ENCODE measurements at places on chromosomes 5 and 9.

DNA sequence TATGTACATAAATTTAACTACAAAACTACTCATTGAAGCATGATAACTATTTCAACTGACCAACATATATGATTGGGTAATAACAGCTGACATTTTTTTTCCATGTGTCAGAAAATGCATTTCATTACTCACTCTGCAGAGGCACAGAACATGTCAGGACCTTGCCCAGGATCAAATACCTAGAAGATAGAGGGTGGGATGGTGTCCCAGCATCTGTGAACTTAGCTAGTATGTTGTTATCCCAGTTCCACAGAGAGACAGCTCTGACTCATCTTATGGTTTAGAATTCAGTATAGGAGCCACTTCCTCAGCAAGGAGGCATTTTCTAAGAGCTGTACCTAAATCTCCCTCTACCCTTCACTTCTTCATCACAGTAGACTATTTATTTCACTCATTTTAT lies 1198.6 kb upstream of the ACO1 start:
- no peak for DNase-seq

DNA sequence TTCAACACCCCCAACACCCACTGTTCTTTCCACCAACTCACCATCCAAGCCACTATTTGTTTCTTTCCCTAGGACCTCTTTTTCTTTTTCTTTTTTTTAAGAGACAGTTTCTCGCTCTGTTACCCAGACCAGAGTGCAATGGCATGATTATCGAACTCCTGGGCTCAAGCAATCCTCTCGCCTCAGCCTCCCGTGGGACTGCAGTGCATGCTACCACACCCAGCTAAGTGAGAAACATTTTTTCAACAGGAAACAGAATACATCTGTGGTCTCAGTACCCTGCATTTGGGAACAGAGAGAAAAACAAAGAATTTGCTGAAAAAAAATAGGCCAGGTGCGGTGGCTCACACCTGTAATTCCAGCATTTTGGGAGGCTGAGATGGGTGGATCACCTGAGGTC lies 24.6 kb downstream of the B4GALT1 start:
- DNase-seq = no peak

GRCh38 chr9:28121366-28121765 lies 548.1 kb upstream of the C9orf72 start:
- no peak for DNase-seq

DNA sequence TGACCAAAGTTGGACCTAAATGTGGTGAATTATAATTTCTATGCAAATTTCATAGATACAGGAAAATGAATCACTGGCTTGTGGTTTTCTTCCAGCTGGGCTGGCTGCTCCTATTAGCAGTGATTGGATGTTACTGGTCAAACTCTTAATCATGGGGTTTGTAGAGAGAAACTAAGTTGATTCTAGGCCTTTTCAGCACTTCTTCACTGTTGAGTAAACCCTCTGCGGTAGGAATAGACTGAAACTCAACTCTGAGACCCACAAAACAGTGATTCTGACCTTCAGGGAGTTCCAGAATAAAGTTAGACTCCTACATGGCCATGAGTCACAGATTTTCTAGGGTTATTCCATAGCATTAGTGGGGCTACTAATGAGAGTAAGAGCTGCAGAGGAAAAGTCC lies 47.9 kb upstream of the FKTN start:
- DNase-seq = peak; percentile 63

GRCh38 chr9:122946461-122947005 lies 5.7 kb downstream of the RABGAP1 start:
- DNase-seq = no peak

- no peak for DNase-seq
Measured at GRCh38 chr9:90251316-90251715, 391.3 kb downstream of the DIRAS2 start.

DNA sequence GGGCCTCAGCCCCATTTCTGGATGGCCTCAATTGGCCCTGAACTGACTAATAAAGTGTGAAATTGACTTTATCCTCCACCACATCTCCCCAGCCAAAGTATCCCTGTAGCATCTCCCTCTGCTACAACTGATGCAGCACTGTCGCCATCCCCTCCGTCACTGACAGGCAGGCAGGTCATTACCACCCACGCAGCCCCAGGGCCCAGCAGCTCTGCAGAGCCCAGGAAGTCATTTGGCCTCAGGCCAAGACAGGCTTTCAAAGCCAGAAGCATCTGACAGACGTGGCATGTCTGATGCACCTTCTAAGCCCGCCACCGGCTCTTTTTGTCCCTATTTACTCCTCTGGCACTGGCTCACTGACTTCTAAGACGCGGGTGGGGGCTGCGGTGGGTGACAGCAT lies 65.3 kb downstream of the ARHGEF37 start:
- DNase-seq = no peak

DNA sequence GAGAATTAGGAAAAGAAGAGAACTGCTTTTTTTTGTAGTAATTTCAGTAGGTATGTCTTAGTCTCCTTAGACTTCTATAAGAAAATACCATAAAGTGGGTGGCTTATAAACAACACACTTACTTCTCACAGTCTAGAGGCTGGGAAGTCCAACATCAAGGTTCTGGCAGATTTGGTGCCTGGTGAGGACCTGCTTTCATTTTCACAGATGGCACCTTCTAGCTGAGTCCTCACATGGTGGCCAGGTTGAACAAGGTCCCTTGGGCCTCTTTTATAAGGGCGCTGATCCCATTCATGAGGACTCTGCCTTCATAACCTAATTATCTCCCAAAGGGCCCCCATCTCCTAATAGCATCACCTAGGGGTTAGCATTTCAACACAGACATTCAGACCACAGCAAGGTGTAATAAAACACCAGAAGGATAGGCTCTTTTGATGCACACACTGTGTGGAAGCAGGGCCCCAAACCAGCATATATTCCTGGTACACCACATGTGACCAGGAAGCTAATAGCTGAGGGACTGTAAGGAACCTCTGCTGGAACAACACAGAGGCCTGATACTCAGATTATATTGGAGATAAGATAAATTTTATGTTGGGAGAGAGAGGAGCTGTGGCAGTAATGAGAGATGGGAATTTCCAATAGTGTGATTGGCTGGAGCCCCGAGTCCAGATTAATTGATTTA lies 384.9 kb downstream of the RAB3C start:
- DNase-seq = no peak

GRCh38 chr5:80237243-80237642 lies 18.6 kb downstream of the SERINC5 start:
- DNase-seq = no peak

- DNase-seq = no peak
Measured at GRCh38 chr5:177320879-177321278, 9.2 kb upstream of the MXD3 start.

GRCh38 chr5:23385036-23385435 lies 122.4 kb upstream of the PRDM9 start:
- DNase-seq = no peak

DNA sequence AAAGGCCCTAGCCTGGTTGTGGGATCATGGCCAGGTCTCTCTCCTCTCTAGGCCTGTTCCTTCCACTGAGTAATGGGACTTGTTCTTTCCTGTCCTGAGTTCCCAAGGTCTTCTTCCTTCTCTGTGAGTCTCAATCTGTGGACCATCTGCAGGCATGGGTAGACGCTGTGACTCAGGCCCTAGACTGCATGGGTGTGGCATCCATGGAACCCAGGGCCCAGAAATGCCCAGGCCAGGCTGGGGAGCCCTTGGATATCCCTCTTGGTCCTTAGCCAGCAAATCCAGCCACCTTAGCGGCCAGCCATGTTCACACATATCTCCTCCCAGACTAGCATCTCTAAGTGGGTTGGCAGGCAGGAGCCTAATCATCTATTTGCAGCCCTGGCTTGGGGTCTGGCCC lies 2.3 kb upstream of the ACSL6 start:
- no peak for DNase-seq

DNA sequence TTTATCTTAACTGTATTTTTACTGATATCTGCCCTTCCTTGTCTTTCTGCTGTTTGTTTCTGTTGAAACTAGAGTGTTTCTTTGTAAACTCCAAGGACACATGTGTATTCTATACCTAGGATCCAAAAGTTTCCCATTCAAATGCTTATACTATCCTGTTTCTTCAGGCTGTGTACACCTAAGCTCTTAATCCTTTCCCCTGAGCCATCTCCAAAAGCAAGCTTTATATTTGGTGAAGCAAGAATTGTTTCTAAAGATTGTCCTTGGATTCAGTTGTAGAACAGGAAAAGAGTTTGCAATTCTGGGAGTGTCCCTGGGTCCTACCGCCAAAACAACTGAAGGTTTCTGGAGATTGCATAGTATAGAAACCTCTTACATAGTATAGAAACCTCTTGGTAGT lies 65.9 kb downstream of the CWC27 start:
- no peak for DNase-seq

DNA sequence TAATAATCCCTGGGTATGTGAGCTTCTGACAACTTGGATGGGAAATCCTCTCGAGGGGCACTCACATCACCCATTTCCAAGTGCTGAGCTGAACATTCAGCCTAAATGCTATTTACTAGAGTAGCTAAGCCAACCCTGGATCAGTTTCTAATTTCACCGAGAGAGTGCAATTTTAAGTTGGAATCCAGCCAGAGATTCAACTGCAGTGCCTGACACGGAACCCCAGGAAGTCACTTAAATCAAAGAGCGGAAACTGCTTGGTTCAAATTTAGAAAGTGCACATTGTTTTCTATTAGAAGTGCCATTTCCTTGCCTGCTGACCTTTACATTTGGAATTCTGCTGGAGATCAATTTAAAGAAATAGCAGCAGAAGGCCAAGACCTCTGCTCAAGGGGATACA lies 8.8 kb downstream of the SPRY4 start:
- DNase-seq = peak; percentile 26

- no peak for DNase-seq
Measured at GRCh38 chr5:1672396-1672795, 127.2 kb downstream of the MRPL36 start.

DNA sequence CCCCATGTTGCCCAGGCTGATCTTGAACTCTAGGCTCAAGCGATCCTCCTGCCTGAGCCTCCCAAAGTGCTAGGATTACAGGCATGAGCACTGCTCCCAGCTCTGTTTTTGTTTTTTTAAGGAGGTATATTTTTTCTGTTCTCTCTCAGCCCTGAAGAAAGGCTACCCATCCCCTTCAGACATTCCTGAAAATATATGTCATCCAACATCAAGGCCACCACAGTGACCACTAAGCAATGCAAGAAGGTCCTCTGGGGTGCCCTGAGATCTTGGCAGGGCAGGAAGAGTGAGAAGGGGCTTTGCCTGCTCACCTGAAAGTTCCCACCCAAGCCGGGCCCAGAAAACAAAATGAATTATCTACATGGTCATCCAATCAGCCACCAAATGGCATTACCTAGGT lies 47.8 kb upstream of the IL17B start:
- no peak for DNase-seq

DNA sequence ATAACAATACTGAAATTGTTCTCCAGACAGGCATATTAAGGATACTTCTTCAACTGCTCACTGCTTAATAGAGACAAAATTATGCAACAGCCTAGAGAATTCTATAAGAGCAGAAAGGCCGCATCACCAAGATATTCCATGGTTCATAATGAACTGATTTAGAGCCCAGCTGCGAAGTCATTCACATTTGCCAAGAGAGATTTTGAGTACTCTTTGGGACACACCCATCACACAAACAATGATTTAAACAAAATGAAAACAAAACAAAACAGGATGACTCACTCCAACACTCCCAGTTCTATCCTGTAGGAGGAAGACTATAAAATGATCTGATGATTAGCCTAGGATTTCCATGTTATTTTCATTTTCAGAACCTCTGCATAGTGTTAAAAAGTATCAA lies 145.7 kb upstream of the GNA14 start:
- DNase-seq = peak; percentile 31

GRCh38 chr5:40681363-40682153 lies 1.8 kb downstream of the PTGER4 start:
- peak; percentile 32 for DNase-seq

GRCh38 chr5:34034534-34035327 lies 8.3 kb downstream of the C1QTNF3 start:
- no peak for DNase-seq

Measured in GM03348 (cell line).